ENCODE measurements at places on chromosomes 3 and 15.

DNA sequence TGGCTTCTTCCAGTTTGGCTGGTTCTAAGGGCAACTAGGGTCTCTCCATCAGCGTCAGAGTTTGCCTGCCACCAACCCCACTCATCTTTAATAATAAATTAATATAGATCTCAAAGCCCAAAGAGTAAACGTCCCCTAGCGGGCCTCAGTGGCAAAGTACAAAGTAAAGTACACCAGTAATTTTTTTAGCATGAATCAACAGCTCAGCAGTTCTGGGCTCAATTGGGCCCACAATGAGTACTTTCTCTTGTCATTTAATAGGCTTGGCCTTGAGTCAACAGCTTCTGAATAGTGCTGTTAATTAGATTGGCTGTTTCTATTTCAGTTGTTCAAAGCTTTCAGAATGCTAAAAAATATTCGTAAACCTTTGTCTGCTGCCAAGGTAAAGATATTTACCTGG, 89.0 kb upstream of the PFN2 start:
- peak; percentile 32 for DNase-seq

- DNase-seq, result no peak
Observed at GRCh38 chr3:114554731-114555130, 260.9 kb downstream of the TIGIT start.

DNA sequence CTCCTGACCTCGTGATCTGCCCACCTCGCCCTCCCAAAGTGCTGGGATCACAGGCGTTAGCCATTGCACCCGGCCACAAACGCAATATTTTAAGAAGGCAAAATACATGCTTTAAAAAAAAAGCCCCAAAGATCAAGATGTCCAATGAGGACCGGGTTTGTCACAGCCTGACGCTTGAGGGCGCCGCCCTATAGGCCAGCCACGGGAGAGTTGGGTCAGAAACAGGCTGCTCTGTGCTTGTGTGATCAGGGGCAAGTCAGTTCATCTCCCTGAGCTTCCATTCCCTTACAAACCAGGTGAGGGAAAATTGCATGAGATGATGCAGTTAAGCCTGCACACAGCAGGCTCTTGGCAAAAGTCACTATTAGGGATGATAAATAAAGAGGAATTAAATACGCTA, 23.9 kb downstream of the FAM174B start:
- DNase-seq, result no peak

GRCh38 chr3:197027896-197028727, 1.5 kb downstream of the MELTF start:
- no peak for DNase-seq

DNA sequence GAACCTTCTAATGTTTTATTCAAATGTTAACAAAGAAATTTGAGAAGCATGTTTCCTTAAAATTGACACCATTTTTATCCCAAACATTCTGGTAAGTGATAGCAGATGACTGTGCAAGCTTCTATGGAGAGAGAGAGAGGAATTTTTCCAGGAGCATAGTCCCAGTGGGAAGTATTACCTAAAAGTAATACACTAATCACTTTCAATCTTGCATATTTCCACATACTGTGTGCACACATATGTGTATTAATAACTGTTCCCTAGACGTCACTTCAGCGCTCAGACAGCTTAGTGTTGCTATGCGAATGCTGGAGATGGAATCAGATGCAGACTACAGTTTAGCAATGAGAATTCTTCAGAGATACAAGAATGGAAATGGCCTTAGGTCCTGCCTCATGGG, 424.3 kb upstream of the TPRG1 start:
- DNase-seq, result no peak

- DNase-seq, result no peak
Observed at GRCh38 chr3:194638991-194639605, 5.9 kb upstream of the TMEM44 start.

- DNase-seq, result no peak
Observed at GRCh38 chr3:54671511-54671910, 256.3 kb downstream of the LRTM1 start.

GRCh38 chr3:71045212-71045916, 538.2 kb downstream of the FOXP1 start:
- no peak for DNase-seq

GRCh38 chr3:137131081-137131480, 173.3 kb downstream of the IL20RB start:
- DNase-seq, result no peak

DNA sequence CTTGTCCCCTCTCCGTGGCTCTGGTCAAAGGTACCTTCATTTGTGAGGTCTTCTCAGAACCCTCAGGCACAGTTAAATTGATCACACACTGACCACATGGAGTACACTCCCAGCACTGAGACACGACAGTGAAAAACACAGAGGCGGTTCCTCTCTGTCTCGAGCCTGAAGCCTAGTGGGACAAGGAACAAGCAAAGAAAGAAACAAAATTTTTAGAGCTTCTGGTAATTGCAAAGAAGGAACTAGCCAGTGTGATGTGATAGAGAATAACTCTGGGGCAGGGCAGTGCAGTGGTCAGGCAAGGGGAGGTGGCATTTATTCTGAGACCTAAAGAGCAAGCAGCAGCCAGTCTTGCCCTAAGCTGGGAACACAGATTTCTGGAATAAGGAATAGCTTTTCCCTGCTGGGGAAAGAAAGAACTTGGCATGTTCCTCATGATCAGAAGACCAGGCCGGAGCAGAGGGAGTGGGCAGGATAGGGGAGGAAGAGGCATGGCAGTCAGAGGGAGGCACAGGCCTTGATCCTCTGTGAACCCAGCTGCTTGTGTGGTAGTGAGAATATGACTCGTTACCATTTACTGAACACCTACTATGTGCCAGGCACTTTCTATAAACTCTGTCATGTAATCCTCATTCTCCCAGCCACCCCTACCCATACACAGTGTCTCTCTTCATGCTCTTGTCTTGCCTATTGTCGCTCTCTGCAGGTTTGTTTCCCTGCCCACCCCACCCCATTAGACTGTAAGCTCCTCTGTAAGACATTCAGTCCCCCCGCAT, 262.3 kb upstream of the HES1 start:
- no peak for DNase-seq

DNA sequence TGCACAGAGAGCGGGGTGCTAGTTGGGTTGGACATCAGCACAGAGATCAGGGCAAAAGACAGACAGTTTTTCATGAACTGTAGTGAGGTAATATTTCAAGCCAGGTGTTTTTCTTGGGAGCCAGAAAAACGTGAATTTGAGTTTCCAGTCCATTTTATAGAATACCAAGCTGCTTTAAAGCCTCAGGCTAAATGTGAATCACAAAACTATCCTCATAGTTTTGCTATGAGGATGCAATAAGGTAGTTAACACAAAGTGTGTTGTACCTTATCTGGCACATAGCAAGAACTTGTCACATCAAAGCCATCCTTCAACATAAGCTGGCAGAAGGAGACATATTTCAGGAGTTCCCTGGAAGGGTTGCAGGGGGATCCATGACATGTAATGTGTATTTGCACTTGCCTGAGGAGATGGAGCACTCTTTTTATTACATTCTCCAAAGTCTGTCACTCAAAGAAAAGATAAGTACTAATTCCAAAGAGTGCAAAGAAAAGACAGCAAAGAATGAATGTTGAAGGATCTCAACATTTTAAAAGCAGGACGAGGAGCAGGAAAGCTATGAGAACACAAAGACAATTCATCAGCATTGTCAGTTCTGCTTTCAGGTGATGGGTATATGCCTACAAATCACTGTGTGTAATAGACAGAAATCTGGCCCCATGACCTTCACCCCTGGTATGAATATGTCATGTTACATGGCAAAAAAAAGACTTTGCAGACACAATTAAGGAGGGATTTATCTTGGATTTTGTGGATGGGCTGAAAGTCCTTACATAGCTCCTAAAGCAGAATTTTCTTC, 1046.4 kb downstream of the NTRK3 start:
- DNase-seq, result no peak

- DNase-seq, result no peak
Observed at GRCh38 chr3:157405457-157405856, 31.2 kb upstream of the PTX3 start.

DNA sequence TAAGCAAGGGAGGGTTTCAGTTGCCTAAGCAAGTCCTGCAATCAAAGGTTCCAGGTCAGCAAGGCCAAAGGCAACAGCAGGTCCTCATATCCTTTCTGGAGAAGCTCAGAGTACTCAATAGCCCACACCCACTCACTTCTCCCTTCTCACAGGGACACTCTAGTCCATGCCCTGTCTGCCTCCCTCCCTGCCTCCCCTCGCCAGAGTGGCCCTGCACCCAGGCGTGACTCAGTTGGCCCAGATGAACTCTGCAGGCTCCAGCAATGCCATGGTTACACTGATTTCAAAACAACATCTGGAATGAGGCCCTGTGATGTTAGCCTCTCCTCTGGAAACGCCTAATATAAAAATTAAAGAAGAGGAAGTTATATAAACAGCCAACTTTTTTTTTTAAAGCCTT, 32.9 kb downstream of the IL16 start:
- no peak for DNase-seq

DNA sequence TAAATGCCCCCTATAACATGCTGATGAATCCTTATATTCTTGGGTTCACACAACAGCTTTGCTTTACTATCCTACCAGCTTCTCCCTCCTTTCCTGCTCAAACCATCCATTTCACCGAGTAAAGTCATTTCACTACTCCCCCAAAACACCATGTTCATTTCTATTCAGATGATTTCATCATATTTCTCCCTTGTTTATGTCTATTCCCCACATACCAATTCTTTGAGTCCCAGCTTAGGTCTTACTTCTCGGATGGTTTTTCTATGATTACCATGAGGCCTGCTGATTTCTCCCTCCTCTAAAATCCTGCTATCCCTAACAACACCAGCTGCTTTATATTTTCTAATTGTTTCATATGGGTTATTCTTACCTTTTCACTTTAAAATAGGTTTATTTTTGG, 231.4 kb downstream of the TIGIT start:
- no peak for DNase-seq

DNA sequence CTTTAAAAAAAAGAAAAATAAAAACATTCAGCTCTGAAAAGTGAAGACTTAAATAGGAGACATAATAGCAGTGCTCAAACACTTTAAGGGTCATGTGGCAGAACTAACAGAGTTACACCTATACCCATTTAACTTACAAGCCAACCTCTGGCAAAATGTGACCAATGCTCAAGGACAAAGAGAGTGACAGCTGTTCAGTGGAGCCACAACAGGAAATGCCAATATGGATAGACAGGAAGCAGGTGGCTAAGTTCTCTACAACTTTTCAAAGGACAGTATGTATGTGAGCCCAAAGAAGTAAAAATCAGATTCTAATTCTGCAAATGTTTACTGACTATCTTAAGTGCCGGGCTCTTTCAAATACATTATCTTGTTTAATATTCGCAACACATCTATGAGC, 3.4 kb downstream of the TMCC1 start:
- peak; percentile 12 for DNase-seq

DNA sequence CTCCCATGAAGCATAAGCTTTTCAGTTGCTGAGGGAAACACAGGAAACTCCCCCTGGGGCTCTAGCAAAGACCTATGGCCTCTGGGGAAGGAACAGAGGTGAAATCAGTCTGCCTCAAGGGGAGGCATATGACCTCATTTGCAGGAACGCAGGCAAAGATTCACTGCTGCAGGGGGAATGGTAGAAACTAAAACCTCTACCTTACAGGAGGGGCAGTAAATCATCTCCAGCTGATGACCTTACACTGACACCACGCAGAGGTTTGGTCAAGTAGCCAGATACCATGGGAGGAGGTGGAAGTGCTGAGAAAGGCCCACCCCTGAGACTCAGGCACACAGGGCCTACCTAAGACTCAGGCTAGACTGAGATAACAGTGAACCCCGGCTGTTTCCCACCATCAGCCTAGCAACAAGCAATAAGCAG, 81.1 kb downstream of the RAD18 start:
- DNase-seq, result no peak

- no peak for DNase-seq
Observed at GRCh38 chr15:32657198-32657883, 15.8 kb downstream of the SCG5 start.

DNA sequence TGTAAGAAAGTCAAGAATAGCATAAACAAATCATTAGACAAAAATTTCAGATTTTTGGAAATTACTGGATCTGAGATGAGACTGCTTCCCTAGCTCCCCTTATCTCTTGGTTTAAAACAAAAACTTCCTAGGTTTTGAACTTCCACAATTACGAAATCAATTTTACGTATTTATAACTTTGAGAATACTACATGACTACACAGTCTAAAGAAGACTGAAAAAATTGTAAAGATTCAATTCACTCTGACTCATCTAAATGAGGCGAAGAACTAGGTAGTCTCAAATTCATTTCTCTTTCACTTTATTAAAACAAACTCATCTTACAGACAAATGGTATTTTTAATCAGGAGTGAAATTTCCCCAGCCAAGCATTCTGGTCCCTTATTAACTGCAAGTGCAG, 10.3 kb downstream of the CCDC54 start:
- DNase-seq, result no peak

- no peak for DNase-seq
Observed at GRCh38 chr3:150259526-150260397, 148.3 kb upstream of the TSC22D2 start.

DNA sequence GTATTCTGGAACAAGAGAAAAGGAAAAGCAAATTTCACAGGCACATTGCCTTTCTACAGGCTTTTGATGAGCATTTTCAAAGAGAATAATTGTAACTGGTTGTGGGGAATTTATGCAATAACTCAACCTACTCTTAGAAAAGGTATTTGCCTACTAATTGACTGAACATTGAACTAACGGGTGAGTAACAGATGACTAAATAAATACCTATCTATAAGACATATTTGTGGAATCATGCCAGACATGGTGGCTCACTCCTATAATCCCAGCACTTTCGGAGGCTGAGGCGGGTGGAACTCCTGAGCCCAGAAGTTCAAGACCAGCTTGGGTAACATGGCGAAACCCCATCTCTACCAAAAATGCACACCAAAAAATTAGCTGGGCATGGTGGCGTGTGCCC, 367.7 kb downstream of the CGGBP1 start:
- DNase-seq, result no peak

DNA sequence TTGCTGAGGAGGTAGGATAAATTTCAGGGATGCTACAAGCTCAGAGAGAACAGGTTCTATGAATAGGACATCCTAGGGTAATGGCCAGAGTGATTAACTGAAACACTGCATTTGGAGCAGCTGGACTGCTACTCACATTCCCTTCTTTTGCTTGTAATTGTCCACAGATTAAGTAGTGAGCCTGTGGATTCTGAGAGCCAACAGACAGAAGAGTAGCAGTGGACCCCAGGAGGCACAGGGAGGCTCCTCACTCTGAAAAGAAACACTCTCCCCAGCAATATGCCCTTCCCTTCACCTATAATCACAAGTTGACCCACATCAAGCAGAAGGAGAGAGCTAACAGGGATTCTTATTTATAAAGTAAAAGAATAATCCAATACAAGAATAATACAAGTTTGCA, 10.6 kb upstream of the RFX7 start:
- DNase-seq, result no peak

GRCh38 chr3:140146668-140147067, 211.7 kb downstream of the CLSTN2 start:
- no peak for DNase-seq

DNA sequence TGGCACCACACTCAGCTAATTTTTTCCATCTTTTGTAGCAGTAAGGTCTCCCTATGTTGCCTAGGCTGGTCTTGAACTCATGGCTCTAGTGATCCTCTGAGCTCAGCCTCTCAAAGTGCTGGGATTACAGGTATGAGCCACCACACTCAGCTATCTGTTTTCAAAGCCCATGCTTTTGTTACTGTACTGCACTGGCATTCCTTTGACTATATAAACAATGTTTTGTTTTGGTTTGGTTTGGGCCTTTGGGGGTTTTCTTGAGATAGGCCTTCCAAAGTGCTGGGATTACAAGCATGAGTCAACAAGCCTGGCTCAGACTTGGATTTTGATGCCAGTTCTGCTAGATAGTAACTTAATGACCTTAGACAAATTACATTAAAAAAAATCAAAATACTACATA, 89.7 kb upstream of the GK5 start:
- no peak for DNase-seq

Measured in NCI-H748 treated with DMSO at 0.1 percent for 48 hours (cell line).